ENCODE measurements at places on chromosomes 13 and 19.
A peak's percentile ranks its signal among the peaks of the same experiment; 100 is the strongest.

DNA sequence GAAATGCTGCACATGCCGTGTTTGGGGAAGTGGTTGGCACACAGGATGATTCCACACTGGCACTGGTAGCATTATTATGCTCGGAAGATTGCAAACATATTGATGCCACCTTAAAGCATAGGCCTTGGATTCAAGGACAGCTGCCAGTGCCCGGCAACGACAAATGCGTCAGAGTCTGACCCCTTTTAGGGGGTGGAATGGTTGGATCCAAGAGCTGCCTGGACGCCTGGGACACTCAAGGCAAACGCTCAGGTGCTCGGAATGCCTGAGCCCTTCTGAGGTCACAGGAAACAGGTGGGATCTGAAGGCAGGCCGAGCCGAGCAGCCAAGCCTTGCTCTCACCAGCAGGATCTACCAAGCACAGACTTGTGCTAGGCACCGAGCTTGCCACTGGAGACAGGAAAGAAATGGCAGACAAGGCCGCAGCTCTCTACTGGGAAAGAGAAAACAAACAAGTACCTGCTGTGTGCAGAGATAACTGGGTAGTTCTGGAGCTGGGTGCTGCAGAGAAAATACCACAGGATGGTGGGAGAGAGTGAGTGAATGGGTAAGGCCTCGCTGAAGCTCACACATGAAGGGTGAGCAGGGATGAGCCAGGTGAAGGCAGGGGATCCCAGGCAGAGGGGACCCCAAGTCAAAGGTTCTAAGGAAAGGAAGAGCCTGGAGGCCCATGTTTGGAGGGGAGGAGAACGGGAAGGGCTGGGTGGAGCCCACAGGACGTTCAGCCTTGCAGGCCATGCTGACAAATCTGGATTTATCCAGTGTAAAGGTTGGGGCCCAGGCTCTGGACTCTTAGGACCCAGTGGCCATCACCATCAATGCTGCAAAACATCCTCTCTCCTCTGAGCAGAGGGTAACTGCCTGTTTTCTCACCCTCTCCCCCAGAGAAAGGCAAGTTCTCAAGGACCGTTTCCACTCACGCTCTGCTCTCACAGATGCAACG, 9.2 kb downstream of the RANBP3 start:
- DNase-seq = no peak

DNA sequence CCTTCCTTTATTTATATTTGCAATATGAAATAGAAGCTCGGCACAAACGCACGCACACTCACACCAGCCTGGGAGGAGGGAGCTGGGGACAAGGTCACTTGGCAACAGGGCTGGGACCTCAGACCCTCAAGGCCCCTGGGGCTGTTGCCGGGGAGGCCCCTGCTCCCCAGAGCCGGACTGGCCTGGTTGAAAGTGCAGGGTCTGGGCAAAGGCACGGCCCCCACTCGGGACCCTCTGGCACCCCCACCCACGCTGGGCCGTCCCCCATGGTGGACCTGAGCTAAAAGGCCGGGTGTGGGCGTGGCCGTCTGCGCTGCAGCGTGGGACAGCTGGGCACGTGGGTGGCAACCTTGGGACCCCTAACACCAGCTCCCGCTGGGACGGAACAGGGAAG, 1.2 kb upstream of the TMEM86B start:
- no peak for DNase-seq

DNA sequence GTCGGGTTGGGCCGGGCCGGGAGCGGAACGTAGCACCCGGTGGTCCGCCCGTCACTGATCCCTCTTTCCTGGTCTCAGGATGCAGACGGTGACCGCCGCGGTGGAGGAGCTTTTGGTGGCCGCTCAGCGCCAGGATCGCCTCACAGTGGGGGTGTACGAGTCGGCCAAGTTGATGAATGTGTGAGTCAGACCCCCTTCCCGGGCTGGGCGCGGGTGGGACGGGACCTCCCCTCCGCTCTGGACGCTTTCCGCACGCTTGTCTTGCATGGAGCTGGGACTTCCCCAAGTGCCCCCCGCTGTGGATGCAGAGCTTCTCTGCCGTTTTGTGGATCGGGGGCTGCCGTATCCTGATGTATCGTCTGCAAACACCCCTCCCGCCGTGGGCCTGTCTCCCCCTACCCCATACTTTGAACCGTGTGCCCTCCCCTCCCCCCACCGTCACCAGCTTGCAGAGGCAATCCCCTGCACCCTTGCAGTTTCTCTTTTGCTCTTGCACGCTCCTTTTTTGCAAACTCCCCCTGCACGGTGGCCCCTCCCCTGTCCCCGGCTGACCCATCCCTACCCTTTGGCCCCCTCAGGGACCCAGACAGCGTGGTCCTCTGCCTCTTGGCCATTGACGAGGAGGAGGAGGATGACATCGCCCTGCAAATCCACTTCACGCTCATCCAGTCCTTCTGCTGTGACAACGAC, 669 bp downstream of the GADD45B start:
- peak; percentile 55 for DNase-seq

DNA sequence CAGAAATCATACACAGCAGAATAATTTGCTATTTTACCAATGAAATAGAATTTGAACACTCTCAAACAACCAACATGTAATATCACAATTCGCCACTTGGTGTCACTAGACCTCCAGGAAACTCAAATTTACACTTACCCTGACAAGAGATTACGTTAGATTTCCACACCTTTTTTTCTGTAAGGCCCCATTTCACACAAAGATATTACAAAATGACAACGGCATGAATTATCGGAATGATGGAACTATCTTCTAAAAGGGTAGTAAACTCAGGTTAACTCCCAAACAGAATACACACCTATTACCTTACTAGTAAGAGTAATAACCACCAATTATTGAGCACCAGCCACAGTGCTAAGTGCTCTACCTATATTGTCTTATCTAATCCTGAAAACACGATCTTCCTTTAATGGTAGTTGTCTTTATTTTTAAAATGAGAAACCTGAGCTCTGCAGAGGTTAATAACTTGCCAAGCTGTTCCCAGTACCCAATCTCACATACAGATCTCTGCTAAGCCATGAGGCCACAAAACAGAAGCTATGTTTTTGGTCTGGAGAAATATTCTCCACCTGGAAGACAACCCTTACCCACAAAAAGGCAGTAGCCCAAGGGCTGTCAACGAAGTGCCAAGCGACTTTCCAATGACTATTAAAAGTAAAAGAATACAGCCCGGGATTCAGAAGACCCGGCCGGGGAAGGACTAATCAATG, 152.4 kb downstream of the DCLK1 start:
- no peak for DNase-seq

DNA sequence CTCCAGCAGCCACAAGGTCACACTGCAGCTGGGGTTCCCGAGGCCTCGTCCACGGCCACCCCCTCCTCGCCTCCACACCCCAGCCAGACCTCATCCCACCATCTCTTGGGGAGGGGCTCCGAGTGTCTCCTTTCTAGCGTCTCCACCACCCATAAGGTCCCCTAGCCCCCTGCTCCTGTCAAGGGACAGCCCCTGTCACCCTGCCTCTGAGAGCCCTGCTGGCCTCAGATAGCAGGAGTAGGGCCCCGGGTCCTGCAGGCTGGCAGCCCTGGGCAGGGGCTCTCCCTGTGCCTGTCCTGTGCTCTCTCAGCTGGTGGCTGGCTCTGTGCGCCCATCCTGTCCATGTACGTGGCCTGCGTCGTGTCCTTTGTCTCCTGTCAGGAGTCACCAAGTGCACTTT, 17.0 kb downstream of the COMP start:
- no peak for DNase-seq

GRCh38 chr13:33146843-33147611, 130.8 kb downstream of the KL start:
- no peak for DNase-seq

GRCh38 chr13:87942205-87942604, 271.0 kb downstream of the SLITRK5 start:
- no peak for DNase-seq

GRCh38 chr19:35592226-35592625, 6.3 kb downstream of the PMIS2 start:
- peak; percentile 39 for DNase-seq

- no peak for DNase-seq
Observed at GRCh38 chr19:4199699-4200293, 17.3 kb downstream of the ANKRD24 start.

GRCh38 chr13:70347947-70348620, 239.8 kb upstream of the KLHL1 start:
- no peak for DNase-seq

DNA sequence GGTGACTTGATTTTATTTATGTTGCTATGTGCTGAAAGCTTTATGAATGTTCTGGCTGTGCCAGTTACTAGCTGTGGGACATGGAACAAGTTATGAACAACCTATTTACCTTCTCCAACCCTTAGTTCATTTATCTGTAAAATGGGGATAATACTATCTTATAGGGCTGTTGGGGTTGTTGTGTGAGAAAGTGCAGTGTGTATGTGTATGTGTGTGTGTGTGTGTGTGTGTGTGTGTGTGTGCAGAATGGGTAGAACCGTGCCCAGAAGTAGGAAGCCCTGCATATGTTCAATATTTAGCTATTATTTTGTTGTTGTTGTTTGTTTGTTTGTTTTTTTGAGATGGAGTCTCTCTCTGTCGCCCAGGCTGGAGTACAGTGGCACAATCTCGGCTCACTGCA, 20.4 kb downstream of the ZSWIM9 start:
- DNase-seq = no peak

DNA sequence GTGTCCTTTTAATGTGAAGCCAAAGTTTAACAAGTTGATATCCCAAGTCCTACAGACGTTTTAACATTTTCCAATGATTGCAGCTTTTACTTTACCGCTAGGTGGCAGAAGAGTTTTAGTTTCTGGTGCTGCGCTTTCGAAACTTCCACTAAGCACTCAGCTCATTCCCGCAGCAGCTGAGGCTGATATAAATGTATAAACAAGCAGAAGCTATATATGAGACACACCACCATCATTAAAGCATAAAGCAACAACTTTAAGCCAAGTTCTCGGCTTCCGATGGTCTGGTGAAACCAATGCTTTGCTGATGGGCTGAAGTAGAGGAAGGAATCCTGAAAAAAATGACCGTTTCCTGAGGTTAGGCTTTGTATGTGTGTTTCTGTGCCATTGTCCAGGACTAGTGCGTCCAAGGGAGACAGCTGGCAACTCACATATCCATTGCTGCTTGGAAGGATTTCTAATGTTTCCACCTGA, 753.9 kb downstream of the OLFM4 start:
- DNase-seq = no peak

DNA sequence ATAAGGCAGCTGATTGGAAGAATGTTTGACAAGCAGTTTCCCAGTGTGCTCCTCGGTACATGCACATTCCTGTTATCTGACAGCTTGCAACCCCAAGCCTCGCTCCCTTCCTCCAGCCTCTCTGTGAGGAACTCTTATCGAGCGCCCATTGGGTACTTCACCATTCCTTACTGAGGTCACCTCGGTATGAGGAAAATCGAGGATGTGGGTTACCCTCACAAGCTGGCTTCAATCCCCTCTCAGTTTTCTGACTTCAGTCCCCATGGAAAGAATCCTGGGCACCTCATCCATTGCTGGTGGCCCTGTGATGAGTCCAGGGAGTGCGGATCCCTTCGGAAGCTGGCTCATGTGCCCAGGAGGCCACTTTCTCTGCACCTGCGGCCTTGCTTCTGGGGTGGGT, 17.3 kb downstream of the TEX29 start:
- no peak for DNase-seq
